ENCODE measurements at places on chromosomes 12 and 14. TPM values are rescaled to one million over a fixed set of nuclear protein-coding genes. Genes with fewer than 3 reads are reported as not detected.

LHX5 gene
- total RNA-seq = not detected

GRCh38 chr14:49768301-49769121 is 558 bp downstream of the KLHDC2 start:
- DNase-seq = peak; percentile 67

NPFF gene
- 0.98 TPM for total RNA-seq

- peak; percentile 73 for DNase-seq
Observed at GRCh38 chr12:46371718-46372543, 642 bp downstream of the SLC38A2 start.

CISTR gene
- total RNA-seq = not detected

DNA sequence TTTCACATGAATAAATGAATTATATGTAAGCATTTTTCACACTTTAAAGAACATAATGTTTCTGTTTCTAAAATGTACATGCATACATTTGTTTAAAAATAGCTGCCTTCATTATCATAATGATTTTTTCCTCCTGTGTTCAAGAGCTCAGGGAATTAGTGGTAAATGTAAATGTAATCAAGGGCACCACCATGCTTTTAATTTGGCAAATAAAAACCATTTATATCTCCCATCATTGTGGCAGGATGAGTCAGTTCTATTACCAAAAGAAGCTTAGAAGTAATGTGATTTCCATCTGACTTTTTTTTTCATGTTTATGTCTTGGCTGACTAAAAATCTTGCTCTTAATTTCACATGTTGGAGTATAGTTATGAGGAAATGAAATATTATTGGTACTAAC is 176.1 kb downstream of the GXYLT1 start:
- DNase-seq = no peak

ENDOU gene
- total RNA-seq = 0.31 TPM

NRXN3 gene
- total RNA-seq = 0.49 TPM
